Stimulated activated CD4-positive, alpha-beta T cell treated with anti-CD3 and anti-CD28 coated beads, Interleukin-1b, Interleukin-23, amount 100 ng/mL, for 4 hours (primary cell): ENCODE measurements at places on chromosomes 13 and 19.
A peak's percentile ranks its signal among the peaks of the same experiment; 100 is the strongest.

DNA sequence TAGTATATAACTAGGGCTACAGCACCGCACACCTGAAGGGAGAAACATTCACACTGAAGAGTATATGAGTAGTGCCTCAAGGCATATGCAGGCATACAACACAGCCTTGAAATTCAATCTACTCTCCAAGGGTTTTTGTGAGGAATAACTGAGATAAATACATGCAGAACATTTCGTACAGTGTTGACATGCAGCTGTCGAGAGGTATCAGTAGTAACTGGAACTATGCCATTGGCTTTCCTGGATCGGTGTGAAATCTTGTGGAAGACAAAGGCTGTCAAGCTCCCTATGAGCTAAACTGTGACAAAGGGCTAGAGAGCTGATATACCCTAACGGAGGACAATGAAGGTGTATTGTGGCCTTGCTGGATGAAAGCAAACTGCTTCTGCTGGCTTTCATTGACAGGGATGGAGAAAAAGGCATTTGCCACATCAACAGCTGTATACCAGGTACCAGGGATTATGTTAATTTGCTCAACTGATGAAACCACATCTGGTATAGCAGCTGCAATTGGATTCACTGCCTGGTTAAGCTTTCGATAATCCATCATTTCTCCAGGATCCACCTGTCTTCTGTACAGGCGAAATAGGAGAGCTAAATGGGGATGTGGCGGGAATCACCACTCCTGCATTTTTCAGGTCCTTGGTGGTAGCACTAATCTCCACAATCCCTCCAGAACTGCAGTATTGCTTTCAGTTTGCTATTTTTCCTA, 16.3 kb downstream of the MTRF1 start:
- DNase-seq: no peak

- no peak for DNase-seq
Measured at GRCh38 chr19:39746836-39747529, 9.2 kb upstream of the CLC start.

DNA sequence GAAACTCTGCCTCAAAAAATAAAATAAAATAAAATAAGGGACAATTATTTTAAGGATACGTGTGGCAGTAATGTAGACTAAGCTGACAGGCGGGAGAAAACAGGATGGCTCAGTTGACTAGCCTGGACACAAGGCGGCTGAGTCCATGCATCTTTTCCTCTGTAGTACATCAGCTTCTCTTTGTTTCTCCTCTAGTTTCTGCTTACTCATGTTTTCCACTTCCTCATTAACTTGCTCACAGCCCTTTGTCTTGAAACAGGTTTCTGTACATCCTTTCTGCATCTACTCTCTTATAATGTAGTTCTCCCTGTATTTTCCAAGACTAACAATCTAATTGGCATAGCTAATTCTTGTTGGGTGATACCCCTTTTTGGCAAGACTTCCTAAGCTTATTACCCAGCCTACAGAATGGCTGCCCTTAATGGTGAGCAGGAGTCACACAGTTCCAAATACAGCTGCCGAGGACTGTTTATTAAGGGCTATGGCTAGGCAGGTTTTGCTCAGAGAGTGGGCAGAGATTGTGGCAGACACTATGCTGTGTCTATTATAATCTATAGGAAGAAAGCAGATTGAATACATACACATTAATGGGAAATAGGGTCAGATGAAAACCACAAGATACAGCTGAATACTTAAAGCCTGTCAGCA, 58.7 kb upstream of the KLF5 start:
- DNase-seq: no peak

- DNase-seq: no peak
Measured at GRCh38 chr13:37636701-37637100, 38.1 kb upstream of the POSTN start.

DNA sequence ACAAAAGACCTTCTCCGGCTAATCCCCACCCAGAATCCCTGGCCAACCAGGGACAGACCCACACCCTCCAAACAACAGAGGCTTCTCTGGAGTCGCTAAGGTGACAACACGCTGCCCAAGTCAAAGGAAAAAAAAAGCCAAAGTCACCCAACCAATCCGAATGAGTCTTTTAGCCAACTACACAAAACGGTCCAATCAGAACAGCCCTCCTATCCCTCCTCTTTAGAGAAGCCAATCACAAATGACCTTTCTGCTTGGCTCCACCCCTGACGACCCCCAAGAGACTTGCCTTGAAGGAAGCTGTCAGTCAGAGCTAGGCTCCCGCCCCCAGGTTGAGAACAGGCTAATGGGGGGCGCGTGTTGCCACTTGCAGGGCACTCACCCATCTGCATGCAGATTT, 6.6 kb upstream of the FBXW9 start:
- no peak for DNase-seq

DNA sequence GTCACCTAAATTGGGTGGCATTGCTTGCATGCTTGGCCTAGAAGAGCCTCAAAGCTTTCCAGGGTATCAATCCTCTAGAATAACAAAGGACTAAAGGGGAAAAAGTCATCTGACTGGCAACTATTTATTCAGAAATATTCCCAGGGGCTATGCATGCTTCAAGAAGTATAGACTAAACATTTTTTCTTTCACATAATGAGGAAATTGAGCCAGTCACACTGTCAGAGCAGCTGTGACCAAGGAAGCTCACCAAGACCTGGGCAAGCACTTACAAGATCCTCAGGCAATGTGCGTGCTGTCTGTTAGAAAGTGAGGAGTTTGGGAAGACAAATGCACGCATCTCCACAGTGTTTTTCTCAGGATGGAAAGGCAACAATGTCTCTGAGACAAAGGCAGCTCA, 747.2 kb downstream of the DIAPH3 start:
- DNase-seq: no peak

GRCh38 chr13:35990196-35990595, 141.0 kb downstream of the DCLK1 start:
- DNase-seq: no peak

DNA sequence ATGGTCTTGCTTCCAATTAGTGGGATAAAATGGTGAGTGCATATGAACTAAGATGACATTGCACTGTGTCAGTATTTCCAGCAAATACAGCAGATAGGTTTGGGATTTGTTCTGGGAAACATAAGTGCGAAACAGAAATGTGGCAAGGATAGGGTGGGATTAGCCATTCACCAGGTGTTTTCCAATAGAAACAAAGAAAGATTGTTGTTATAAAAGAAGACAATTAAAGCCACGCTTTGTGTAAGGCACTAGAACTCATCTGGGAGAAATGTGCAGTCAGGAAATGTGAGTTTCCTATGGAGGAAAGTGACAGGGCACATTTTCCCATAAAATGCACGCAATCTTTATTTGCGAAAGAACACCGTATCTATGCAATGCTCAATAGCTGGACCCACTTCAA, 1547.8 kb downstream of the EFNB2 start:
- DNase-seq: no peak

DNA sequence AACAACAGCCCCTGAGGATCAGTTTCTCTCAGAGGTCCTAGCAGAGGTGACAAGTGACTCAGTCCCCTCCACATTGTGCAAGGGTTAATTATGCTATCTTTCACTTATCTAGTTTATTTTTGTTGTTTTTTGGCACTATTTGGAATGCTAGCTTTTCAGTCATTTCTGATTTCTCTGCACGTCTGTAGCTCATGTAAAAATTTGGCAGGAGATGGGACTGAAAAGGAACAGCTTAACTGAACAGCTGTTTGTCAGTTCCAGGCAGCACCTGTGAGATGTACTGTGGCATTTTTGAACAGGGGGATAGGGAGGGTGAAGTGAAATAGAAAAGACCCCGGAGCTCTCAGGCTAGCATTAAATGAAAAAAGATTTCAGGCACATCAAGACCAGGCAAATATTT, 313.5 kb downstream of the SUCLA2 start:
- DNase-seq: no peak

DNA sequence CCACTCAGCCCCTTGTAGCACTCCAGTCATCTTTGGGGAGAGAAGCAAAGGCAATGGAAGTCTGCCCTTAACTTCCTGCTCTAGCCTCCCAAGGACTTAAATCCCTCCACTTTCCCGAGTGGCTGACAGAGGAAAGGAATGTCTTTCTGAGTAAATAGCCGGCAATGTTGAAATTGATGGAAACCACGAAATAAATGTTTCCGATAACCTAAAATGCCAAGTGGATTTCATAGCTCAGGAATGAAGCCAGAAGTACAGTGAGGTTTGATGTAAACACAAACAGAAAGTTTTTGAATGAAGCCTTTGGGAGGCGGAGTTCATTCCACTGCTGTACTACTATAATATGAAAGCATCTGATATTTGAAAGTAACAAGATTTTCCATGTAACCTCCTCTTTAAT, 14.0 kb upstream of the TBC1D4 start:
- no peak for DNase-seq

DNA sequence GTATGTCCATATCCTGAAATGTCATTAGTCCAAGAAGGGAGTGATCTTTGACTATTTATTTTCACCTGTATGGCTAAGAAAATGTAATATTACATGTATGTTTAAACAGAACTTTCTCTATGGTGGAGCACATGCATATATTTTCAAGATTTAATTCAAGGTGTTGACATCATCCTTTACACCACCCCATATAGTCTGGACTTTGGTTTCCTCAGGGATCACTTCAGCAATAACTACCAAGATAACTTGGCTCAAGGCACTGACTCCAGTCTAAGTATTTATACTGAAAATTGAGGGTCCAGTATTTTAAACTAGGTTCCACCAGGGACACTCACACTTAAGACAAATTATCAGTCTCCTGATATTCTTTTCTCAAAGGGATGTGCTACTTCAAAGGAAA, 660.6 kb downstream of the EFNB2 start:
- no peak for DNase-seq

DNA sequence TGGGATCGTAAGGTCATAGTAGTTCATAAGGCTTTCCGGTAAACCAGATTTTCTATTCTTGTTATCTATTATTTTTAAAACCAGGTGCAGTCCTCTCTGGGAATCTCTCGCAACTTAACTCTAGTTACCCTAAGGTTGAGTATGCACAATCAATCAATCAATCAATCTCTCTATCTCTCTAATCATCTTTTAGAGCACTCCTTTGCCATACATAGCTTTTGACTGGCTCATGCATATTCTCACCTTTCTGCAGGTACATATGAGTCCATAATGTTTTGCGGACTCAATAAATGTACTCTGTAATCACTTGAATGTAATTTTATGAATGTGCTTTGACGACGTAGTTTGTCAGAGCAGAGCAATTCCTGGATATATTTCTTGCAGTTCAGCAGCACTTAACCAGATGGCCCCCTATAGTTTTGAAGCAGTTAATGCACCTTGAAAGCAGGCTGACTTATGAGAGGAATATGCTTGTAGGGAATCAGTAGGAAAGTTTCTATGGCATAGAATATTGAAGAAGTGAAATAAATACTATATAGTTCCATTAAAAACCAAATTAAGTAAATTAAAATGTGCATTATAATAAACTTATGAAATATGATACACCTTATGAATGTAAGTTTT, 524.7 kb downstream of the GPC5 start:
- no peak for DNase-seq

- DNase-seq: no peak
Measured at GRCh38 chr13:73413656-73414055, 354.9 kb downstream of the KLF5 start.

DNA sequence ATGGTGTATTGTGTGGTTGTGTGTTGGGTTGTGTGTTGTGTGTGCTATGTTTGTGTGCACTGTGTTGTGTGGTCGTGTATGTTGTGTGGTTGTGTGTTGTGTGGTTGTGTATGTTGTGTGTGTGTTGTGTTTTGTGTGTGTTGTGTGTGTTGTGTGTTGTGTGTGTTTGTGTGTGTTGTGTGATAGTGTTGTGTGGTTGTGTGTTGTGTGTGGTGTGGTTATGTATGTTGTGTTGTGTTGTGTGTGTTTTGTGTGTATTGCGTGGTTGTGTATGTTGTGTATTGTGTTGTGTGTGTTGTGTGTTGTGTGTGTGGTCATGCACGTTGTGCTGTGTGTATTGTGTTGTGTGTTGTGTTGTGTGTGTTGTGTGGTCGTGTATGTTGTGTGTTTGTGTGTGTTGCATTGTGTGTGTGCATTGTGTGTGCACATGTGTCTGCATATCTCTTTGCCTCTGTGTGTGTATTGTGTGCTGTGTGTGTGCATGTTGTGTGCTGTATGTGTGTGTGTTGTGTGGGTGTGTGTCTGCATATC, 2.9 kb downstream of the C3 start:
- no peak for DNase-seq

DNA sequence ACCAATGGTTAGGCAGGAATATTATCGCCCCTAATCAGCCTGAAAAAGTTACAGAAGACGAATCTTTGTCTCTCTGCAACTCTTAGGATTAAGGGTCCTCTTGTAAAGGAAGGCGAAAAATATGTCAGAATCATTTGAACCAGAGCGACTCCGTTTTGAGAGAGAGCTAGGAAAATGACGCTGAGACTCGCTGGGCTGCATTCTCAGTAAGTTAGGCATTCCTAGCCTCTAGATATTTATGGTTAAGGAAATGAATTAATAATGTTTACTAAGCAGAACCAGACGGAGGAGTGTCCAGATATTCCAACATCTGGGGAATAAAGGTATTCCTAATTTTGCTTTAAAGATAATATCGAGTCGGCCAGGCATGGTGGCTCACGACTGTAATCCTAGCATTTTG, 755 bp upstream of the ZNF726 start:
- no peak for DNase-seq

- DNase-seq: no peak
Measured at GRCh38 chr13:62578402-62578801, 1162.8 kb upstream of the PCDH20 start.

- DNase-seq: peak; percentile 43
Measured at GRCh38 chr19:4066176-4066606, 508 bp downstream of the ZBTB7A start.

DNA sequence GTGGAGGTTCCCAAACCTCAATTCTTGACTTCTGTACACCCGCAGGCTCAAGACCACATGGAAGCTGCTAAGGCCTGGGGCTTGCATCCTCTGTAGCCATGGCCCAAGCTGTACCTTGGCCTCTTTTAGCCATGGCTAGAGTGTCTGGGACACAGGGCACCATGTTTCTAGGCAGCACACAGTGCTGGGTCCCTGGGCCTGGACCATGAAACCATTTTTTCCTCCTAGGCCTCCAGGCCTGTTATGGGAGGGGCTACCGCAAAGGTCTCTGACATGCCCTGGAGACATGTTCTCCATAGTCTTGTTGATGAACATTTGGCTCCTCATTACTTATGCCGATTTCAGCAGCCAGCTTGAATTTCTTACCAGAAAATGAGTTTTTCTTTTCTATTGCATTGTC, 701.4 kb downstream of the FGF9 start:
- no peak for DNase-seq

DNA sequence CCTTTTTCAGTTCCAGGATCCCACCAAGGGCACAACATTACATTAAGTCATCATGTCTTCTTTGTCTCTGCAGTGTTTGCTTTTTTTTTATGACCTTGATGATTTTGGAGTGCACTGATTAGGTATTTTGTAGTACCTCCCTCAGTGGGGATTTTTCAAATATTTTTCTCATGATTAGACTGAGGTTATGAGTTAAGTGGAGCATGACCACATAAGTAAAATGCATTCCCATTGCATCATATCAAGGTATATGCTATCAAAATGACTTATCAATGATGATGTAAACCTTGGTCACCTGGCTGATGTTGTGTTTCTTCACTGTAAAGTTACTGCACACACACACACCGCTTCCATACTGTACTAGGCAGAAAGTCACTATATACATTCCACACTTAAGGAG, 96.7 kb upstream of the TRPC4 start:
- DNase-seq: no peak
